Fibroblast of the aortic adventitia (primary cell): ENCODE measurements at places on chromosomes 12 and 14. TPM values are rescaled to one million over a fixed set of nuclear protein-coding genes. Genes with fewer than 3 reads are reported as not detected.

Gene CLEC1B
- total RNA-seq, result not detected in 2 replicates

Gene CRIP2
- total RNA-seq, result 32.9 and 54.3 TPM in 2 replicates

Gene ACVR1B
- total RNA-seq, result 12.6 and 17.1 TPM in 2 replicates

Gene DERA
- 59.6 and 72.2 TPM in 2 replicates for total RNA-seq

Gene VRK1
- total RNA-seq, result 18.6 and 34.0 TPM in 2 replicates

Gene SCFD1
- 103 and 125 TPM in 2 replicates for total RNA-seq

Gene CCDC198
- total RNA-seq, result not detected in 2 replicates

Gene ARHGAP9
- total RNA-seq, result 0.18 TPM in 1 of 2 replicates, not detected in the other

Gene GON7
- 17.3 and 28.1 TPM in 2 replicates for total RNA-seq

Gene MYH6
- not detected in 2 replicates for total RNA-seq

Gene ITGB7
- total RNA-seq, result 0.54 TPM in 1 of 2 replicates, not detected in the other

Gene FOXM1
- 1.4 and 19.3 TPM in 2 replicates for total RNA-seq

Gene CD9
- 56.2 and 407 TPM in 2 replicates for total RNA-seq

Gene FAM186B
- 0.45 and 2.7 TPM in 2 replicates for total RNA-seq
